ENCODE measurements at places on chromosomes 7 and 10.

DNA sequence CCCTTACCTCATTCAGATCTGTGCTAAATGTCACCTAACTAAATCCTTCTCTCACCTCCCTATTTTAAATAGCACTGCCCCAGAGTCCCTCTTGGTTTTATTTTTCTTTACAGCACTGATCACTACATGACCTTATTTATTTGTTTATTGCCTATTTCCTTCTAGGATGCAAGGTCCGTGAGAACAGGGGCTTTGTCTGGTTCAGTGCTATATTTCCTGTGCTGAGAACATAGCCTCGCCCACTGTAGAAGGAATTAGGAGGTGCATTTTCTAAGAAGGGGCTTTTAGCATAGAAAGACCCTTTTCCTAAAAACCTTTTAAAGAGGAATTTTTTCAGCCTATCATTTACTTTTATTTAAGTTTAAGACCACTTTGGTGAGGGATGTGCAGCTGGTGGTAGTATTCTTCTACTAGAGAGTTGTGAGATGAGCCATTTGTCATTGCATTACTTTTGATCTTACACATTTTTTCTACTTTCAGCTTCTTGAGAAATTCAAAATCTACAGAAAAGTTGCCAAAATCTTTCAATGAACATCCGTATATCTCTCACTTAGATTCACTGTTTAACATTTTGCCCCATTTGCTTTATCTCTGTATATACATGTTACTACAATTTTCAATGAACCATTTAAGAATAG, 13.5 kb upstream of the PCGF5 start:
- no peak for DNase-seq

DNA sequence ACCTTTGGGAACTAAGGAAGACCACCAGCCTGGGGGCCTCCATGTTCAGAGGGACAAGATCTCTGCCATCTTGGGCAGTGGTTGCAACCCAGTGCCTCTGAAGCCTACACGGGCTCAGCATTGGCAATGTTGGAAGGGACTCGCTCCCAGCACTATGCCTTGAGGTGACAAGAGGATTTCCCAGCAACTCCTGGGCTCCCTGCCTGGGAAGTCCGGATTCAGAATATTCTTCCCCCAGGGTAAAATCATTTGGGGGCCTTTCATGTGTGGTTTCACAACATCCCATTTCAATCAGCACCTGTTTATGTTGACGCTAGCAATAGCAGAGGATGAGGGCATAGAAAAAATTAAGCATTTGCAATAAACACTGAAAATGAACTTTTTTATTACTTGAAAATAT, 509.8 kb upstream of the MGMT start:
- no peak for DNase-seq

DNA sequence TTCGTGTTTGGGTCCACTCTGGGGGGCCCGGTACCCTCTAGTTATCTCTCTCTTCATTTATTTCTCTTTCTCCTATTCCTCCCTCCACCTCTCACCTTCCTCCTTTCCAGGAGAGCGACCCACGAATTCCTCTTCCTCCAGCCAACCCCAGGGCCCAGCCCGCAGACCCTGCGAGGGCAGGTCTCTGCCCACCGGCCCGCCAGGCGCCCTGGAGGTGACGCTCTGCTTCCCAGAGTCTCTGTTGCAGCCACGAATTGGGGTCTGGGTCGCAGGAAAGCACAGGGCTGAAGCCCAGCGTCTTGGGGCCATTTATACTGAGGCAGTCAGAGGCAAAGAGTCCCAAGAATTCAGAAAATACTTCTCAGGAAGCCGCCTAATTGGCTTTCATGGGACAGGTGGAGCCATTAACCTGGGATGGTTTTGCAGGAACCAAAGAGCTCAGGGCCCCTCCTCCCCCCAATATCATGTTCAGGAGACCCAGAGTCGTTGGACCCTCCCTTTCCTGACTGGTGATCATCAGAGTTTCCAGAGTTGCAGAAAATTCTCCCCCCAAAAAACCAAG, 2.7 kb upstream of the EN2 start:
- DNase-seq = no peak

- no peak for DNase-seq
Observed at GRCh38 chr7:142405122-142405765, 147.4 kb upstream of the PRSS58 start.

- DNase-seq = no peak
Observed at GRCh38 chr10:61721431-61721830, 58.7 kb downstream of the CABCOCO1 start.

GRCh38 chr7:99876491-99876890, 342 bp downstream of the OR2AE1 start:
- no peak for DNase-seq

DNA sequence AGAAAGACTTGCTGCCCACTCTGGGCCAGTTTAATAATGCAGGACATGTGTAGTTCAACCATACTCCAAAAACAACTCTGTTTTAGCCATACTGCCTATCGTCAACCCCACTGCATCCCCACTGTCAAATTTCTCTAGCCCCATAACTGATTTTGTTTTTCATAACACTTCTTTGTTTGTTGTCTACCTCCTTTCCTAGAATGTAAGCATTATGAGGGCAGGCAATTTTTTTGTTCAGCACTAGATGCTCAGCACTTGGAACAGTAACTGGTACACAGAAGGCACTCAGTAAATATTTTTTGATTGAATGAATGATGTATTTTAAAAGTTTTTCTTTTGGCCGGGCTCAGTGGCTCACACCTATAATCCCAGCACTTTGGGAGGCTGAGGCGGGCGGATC, 183.8 kb upstream of the MKLN1 start:
- no peak for DNase-seq

DNA sequence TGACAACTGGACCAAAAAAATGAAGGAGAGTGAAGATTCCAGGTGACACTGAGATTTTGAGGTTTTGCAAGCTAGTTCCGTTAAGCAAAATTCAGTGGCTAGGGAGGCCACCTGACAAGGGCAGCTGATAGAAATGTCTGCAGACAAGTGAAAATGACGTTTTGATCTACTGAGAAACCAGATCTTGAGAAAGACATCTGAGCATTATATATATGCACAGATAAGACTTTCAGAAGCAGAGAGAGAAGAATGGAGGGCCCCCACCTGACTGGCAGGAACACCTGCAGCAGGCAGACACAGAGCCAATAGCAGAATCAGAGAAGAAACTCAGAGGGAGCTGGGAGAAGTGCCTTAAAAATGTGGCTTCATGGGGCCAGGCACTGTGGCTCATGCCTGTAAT, 76.1 kb upstream of the LRGUK start:
- no peak for DNase-seq

DNA sequence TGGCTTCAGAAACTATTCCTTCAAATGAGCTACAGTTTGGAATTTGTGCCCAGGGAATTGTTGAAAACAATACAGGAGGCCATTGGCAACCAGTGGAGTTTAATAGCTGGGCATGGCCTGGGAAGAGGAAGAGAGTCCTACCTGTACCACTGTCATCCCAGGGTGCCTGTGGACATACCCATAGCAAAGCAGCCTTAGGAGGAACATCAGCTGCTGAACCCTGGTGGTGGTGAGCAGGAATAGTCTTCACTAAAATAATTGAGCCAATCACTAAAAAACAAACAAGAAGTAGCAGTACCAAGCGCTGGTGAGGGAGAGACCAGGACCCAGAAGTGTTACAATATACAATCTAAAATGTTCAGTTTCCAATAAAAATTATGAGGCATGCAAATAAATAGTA, 14.5 kb downstream of the IGFBP1 start:
- no peak for DNase-seq

DNA sequence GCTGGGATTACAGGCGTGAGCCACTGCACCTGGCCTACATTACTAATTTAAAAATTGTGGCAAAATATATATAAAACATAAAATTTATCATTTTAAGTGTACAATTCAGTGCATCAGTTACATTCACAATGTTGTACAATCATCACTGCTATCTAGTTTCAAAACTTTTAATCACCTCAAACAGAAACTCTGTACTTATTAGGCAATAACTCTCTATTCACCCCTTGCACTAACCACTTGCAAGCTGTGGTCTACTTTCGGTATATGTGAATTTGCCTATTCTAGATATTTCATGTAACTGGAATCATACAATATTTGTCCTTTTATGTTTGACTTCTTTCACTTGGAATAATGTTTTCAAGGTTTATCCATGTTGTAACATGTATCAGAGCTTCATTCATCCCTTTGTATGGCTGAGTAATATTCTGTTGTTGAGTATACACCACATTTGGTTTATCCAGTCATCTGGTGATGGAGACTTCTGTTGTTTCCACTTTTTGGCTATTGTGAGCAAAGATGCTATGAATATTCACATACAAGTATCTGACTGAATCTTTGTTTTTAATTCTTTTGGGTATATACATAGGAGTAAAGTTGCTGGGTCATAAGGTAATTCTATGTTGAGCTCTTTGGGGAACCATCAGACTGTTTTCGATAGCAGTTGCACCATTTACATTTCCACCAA, 14.3 kb upstream of the ELOVL3 start:
- no peak for DNase-seq

DNA sequence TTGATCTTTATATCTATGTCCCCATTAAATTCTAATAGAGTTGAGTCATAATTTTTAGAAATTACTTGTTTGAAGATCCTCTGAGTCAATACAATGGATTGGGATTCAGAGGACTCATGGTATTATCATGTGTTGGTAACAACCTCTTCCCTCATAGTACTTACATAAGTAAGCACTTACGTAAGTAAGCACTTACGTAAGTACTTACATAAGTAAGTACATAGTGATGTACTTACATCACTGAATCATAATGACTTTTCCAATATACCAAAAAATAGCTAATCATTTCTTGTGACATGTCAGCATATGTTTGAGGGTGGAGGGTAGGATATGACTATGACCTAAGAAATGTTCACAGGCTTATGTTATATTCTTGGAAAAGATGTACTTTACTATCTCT, 740.5 kb downstream of the SORCS1 start:
- DNase-seq = no peak

- no peak for DNase-seq
Observed at GRCh38 chr10:17904564-17904963, 47.2 kb upstream of the SLC39A12 start.

DNA sequence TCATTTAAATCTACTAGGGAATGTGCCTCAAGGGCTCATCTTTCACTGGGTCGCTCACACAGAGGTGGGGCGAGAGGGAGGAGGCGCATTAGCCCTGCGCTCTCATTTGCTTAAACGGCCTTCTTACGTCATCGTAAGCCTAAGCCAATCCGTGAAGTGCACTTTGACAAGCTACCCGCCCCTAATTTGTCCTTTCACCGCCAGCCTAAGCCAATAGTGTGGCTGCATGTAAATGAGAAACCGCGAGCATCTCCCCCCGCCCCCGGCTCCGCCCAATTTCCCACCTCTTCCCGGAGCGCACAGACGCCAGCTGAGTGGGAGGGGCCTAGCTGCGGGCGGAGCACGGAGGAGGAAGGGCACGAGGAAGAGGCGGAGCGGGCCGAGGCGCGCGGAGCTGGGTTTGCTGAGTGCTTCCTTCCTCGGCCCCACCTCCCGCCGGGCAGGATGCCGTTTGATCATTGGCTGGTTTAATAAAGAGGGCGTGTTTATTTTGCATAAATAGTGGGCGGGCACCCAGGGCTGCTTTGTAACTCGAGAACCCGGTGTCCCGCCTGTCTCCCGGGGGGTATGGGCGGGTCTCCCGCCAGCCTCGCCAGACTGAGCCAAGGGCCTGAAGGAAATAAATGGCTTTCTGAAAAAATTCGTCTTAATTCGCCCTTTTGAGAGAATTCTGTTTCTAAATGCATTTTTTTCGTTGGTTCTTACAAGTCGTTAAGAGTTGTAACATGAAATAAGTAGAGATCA, 289.6 kb upstream of the NFE2L3 start:
- DNase-seq = peak; percentile 100

DNA sequence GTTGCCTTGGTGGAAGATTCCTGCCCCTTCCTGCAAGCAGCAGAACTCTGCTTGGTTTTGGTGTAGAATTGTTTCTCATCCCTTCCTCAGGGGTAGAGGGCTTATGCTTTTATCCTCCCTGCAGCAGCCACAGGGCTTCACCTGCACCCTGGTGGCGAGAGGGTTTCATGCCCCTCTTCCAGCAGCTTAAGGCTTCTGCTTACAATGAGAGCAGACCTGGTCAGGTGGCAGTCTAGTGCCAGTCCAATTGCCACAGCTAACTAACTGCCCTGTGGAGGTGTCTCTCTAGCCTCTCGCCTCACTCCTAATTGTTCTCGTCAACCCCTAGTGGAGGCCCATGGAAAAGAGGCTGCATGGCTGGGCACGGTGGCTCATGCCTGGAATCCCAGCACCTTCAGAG, 19.3 kb downstream of the ACBD7 start:
- no peak for DNase-seq

- no peak for DNase-seq
Observed at GRCh38 chr10:89923661-89924060, 222.3 kb downstream of the KIF20B start.

DNA sequence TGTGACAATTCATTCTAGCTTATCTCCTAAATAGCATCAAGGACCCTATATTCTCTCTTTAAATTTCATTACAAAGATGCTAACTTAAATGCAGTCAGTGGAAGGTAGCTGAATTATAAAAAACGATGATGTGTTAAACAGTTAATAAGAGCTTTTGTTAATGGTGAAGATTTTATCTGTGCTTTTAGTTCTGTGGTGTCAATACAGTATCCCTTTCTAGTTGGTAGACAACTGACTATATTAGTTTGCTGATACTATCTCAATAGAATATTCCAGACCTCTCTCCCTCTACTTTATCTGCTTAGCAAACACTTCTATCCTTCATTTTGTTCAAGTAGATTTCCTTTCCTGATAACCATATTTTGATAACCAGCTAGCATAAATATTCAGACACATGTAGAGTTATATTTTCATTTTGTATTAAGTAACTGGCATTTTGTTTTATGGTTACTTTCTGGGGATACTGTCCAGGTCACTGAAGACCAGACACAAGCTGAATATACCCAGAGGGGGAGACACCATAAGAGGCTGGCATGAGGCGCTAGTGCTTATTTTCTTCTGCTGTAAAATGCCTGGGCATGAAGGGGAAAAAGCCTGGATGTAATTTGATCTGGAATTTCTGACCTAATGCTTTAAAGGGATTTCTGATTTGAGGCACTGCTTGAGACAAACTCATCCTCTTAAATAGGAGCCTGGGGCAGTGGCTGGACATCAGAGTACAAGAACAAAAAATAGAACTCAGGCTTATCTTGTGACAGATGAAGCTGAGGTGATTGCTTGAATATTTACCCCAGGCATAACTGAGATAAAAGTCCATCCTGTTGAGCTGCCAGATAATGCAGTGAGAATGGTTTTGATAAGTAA, 197.5 kb downstream of the MALRD1 start:
- DNase-seq = no peak

GRCh38 chr7:125136755-125137532, 207.3 kb upstream of the POT1 start:
- peak; percentile 55 for DNase-seq

All from brain microvascular endothelial cell (primary cell).